Activated CD4-positive, alpha-beta memory T cell treated with anti-CD3 and anti-CD28 coated beads, Interleukin-2, amount 10 ng/mL, durations not matched to agents 7 days and 5 days (primary cell): ENCODE measurements at places on chromosomes 2 and 18.
A peak's percentile ranks its signal among the peaks of the same experiment; 100 is the strongest.

DNA sequence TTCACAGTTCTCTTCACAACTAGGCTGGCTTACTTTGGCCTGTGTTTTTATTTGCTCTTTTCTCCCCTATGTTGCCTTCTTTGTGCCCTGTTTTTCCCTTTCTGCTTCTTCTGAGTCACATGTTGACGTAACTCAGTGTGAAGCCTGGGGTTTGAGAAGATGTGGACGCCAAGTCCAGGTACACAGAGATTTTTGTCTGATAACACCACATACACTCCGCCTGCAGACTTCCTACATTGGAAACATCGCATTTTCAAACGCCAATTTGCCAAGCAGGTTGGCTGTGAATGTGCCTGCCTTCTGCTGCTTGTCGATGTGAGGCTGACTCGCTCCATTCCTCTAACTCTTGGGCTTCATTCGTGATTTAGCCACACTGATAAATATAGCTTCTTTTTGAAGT lies 62.6 kb upstream of the FN1 start:
- DNase-seq = no peak

DNA sequence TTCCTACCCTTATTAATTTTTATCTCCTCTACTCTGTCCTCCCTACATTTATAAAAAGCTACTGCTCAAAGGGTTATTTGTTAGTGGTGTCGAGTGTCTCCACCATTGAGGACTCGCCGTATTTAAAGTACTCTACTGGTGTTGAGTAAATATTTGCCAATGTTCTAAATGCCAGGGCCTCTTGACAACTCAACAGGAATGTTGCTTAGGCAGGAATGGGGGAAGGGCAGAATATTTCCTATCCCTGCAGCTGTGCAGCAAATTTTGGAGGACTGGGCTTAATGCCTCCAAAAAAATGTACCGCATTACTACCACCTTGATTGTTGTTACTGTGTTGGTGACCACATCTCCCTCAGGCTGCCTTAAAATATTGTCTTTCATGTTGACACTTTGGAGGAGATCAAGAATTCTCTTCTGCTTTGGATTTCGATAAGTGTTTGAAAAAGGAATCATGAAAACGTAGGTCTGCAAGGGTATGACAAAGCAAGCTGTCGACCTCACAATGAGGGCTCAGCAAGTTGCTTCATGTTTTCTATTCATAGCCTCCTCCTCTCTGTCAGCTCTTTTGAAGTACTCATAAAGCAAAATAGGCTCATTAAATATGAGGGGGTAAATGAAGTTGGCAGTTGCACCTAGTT lies 84.3 kb downstream of the EFEMP1 start:
- no peak for DNase-seq

DNA sequence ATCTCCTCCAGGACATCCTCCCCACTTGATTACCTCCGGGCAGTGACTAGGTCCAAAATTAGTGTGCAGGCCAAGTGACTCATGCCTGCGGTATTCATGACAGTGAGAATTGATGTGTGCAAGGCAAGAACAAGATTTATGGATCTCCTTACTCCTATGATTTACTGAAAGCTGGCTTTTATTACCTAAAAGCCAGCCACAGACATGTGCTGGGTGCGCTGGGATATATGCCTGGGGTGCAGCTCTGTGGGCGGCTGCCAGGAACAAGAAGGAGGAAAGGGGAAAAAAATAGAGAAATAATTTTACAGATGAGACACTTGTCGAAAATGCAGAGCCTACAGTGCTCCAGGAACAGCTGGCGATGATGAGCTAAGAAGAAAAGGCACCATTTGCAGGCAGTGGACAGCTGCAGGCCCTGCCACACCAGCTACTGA lies 359.3 kb downstream of the CMPK2 start:
- DNase-seq = no peak

- DNase-seq = no peak
Measured at GRCh38 chr2:113132414-113133021, 5.1 kb downstream of the IL1RN start.

- no peak for DNase-seq
Measured at GRCh38 chr2:74080346-74080745, 67.4 kb downstream of the BOLA3 start.

- DNase-seq = no peak
Measured at GRCh38 chr2:37566517-37566981, 104.9 kb downstream of the CDC42EP3 start.

GRCh38 chr2:1929962-1930361 lies 185.6 kb upstream of the PXDN start:
- no peak for DNase-seq

GRCh38 chr18:36762074-36762473 lies 66.7 kb downstream of the TPGS2 start:
- DNase-seq = no peak

DNA sequence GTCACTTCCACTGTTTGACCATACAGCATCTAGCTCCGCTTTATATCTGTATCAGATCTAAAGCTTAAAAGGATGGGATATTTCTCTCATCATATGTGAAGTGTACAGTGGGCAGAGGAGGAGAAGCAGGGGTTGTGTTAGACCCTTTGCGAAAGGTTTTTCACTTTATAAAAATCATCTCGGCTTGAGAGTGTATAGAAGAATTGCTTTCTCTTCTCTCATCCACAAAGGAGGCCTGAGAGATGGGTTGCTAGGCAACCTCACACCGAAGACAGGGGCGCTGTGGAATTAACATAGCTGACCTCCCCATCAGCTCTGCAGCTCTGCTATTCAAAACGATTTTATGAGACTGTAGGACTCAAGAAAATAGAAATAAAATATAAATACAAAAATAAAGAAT lies 70.2 kb upstream of the GALNT3 start:
- no peak for DNase-seq

GRCh38 chr2:70926042-70926441 lies 9.7 kb upstream of the ATP6V1B1 start:
- DNase-seq = peak; percentile 2

- DNase-seq = no peak
Measured at GRCh38 chr2:105557021-105557920, 158.4 kb upstream of the FHL2 start.

- no peak for DNase-seq
Measured at GRCh38 chr2:31414601-31415241, at the start of gene XDH. Gene XDH, minus strand, starts transcription at chr2:31414742. Its CDS starts 76 bp downstream, at chr2:31414666.

DNA sequence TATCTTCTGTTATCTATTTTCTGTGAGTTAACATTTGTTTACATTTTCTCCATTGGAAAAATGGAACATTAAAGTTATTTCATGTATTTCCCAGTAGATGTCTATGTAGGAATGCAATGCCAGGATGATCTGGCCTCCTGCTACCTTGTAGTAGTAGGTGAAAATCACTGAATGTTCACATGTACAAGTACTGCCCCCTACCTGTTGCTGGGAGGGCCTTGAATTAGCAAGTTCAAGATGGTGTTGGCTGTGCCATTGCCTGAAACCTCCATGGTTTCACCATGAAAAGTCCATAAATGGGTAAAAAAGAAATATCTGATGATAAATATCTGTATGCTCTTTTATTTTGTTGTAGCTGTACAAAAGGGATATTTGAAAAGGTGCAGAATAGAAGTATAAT lies 30.7 kb downstream of the XRCC5 start:
- DNase-seq = peak; percentile 32

- no peak for DNase-seq
Measured at GRCh38 chr2:120972286-120972685, 236.6 kb downstream of the GLI2 start.

DNA sequence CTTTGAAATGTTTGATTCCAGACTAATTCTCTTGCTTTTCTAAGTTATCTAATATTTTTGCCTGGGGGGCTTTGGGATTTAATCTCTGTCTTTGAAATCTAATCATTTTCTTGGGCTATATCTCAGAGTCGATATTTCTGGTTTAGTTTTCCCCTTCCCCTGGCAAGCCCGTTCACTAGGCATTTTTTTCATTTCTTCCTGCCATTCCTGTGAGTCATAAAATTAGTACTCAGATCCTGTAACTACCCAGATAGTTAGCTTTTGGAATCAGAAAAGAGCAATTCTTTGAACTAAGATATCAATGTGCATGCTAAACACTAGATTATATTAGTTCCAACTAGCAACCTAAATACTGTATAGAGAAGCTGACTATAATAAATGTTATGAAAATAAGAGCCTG lies 29.4 kb upstream of the RNF149 start:
- DNase-seq = no peak

DNA sequence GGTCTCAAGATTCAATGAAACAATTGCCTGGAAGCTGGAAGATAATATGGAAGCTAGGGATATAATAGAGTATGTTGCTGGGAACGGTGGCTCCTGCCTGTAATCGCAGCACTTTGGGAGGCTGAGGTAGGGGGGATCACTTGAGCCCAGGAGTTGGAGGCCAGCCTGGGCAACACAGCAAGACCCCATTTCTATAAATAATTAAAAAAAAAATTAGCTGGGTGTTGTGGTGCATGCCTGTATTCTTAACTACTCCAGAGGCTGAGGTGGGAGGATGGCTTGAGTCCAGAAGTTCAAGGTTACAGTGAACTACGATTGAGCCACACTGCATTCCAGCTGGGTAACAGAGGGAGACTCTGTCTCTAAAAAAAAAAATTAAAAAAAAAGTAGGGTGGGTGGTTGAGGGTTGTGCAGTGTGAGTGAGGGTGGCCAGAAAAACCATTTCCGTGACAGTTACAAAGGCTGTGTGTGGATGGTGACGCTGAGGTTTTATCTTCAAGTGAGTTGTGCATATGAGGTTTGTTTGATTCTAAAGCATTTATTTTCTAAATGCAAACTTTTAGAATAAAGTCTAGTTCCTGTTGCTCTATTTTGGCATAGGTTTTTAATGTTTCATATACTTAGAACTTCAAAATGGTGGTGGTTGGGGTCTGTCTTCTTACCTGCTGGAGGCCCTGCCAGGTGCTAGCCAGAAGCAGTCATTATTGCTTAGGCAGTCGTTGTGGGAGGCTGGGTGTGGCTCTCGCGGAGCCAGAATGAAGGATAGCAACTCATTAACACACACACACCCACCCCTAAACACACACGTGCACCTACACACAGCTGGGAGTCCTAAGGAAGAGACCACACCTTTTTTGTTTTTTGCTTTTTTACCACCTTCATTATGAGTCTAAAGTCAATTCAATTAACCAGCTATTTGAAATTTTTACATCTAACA lies 4.7 kb upstream of the IL1R2 start:
- DNase-seq = no peak

GRCh38 chr2:47636176-47636575 lies 146.8 kb upstream of the MSH6 start:
- no peak for DNase-seq

GRCh38 chr2:120624738-120625446 lies 110.8 kb upstream of the GLI2 start:
- no peak for DNase-seq

- DNase-seq = no peak
Measured at GRCh38 chr18:56637711-56638231, 621 bp downstream of the TXNL1 start.

DNA sequence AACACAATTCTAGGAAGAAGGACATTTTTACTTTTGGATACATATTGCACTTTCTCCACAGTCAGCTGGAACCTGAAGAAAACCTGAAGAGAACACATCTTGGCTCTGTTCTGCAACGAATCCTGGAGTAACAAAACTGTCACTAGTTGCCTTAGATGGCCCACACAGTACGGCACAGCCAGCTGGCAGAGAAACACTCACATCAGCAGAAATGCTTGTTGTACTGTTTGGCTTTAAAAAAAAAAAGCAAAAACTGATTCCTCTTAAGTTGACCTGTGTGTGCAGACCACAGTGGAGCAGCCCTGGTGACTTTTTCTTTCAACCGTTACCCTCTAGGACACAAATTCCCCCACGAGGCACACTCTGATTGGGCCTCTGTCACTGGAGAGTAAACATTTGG lies 152.3 kb upstream of the TWIST2 start:
- DNase-seq = no peak

DNA sequence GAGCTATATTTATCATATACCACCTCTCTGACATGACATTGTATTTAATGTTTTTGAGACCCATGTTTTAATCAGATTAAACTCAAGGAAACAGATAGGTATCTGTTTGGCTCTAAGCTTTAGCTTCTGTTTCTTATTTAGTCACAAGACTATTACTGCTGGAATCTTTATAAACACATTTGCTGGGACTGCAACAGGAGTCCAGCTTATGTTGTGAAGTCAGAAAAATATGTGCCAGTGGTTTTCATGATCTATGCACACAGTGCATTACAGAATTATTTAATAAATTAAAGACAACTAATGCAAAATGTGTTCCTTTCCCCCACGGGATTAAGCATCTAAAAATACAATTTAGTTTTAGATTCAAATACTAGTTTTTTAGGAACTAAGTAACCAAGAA lies 338.9 kb downstream of the ZEB2 start:
- no peak for DNase-seq

- no peak for DNase-seq
Measured at GRCh38 chr2:69780921-69781320, 39.0 kb downstream of the ANXA4 start.

GRCh38 chr2:224417361-224417729 lies 15.4 kb upstream of the FAM124B start:
- no peak for DNase-seq

DNA sequence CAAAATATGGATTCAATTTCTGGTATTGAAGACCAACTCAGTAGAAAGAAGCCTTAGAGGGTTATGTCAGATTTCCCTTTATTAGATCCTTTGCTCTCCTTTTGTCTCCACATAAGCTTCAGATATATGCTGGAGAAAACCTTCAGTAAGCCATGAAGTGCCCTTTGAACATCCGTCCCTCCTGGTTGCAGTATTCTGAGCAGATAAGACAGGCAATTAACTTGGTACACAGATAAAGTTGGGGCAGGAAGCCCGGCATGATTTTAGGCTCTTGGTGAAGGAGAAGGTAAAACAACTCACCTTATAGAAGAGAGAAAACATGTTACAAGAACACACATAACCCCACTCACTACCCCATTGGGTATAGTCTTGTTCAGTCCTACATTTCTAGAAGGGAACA lies 76.4 kb downstream of the SRD5A2 start:
- no peak for DNase-seq

DNA sequence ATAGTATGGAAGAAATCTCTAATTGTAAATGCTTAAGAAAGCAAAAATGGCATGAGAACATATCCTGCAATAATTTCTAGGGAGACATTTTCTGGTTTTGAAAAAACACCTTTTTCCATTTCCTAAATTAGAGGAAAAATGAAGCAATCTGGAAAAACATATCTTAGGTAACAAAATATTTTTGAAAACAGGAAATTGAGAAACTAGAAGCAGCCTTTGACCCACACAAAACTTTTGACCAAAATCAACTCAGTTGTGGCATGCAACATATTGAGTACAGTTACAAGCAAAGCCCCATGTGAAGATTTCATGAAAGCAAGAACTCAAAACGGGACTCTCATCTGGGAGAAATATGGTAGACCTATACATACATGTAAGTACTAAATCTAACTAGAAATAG lies 28.6 kb upstream of the CHAC2 start:
- no peak for DNase-seq

DNA sequence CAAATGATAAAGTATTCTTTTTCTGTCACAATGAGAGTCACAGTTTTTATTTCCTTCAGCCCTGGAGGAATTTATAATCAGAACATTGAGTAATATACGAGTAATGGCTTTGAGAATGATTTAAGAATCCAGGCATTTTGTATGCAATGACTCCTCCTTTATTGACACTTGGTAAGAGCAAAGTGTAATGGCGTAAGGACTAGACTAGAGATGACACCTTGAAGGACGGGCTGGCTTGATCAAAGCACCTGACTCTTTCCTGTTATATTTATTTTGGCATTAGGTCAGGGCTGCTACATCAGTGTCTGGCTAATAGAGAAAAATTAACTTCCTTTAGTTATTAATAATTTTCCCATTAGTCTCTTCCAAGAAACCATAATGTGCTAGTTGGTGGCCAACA lies 482.4 kb upstream of the GCFC2 start:
- DNase-seq = no peak

GRCh38 chr2:85053802-85054201 lies 79.4 kb upstream of the TCF7L1 start:
- no peak for DNase-seq
